NCI-H1436 (cell line): ENCODE measurements at places on chromosomes 13 and 19.
A peak's percentile ranks its signal among the peaks of the same experiment; 100 is the strongest.

DNA sequence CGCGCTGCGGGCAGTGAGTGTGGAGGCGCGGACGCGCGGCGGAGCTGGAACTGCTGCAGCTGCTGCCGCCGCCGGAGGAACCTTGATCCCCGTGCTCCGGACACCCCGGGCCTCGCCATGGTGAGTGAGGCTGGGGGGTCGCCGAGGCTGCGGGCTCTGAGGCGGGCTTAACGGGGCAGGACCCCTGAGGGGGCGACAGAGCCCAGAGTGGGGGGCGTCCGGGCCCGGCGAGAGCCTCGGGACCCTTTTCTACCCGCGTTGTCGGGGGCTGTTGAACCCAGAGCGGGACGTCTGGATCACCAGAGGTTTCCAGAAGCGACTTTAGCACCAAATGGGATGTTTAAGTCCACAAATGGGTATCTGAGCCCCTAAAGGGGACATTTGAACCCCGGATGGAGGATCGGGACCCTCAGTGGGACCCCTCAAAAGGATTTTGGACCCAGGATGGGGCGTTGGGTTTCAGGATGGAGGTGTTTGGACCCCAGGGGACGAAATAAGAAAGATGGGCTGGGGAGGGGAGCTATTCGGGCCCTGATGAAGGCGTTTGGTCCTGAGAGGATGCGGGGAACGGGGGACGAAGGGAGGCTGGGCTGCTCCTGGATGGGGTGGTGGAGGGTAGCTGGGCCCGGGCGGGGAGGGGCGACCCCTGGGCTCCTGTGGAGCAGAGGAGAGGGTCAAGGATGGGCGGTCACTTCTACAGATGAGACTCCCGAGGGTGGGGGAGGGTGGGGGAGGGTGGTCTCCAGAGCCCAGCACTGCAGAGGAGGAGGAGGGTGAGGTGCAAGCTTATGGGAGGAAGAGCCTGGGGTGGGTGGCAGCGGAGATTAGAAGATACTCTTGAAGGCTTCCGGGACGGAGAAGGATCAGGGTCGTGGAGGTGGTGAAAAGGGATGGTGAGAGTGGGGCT is at the start of gene CALM3:
Gene CALM3, plus strand, starts transcription at position 13 of the 907 bp plus-strand sequence. Its CDS starts 105 bp downstream, at position 118.
- DNase-seq: no peak

DNA sequence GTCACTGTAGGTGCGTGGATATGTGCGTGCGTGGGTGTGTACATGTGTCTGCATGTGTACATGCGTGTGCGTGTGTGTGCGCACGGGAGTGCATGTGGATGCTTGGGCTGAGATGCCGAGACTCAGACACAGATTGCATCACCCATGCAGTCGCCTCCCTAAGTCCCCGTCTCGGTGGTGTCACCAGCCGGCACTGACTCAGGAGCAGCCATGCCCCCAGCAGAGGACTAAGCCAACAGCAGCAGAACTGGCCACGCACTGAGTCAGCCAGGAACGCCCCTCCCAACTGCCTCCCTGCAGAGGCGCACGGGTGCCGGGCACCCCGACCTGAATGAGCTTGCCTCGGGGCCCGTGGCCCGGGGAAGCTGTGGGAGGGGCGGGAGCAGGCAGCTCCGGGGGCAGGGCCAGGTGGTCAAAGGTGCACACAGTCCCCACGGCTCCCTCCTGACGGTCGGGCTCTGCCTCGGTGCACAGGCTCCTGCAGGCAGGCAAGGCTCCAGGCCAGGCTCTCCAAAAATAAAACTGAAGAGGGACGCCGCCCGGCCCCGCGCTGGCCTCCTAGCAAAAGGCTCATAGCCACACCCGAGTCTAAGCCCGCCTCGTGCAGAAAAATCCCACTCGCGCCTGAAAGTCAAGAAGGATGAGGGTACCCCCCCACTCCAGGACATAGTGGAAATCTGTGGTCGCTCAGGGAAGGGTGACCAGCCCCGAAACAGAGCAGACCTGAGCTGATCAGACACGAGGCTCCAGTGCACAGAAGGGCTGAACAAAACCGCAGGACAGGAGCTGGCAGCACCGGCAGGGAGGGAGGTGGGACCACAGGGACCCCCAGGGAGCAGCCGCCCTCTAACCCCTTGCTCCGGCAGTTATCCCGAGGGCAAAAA is 49.2 kb downstream of the GADD45B start:
- DNase-seq: no peak

DNA sequence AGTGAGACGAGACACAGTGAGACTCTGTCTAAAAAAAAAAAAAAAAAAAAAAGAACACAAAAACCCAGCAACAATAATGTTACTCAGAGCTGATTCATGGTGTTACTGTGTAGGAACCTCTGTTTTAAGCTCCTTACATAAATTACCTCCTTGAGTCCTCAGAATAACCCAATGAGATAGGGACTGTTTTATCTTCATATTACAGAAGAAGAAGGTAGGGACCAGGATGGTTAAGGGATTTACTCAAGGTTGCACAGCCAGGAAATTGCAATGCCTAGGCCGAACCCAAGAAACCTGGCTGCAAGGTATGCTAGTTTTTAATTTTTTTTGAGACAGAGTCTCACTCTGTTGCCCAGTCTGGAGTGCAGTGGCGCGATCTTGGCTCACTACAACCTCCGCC is 1.5 kb upstream of the DAND5 start:
- DNase-seq: no peak

- no peak for DNase-seq
These were observed 35.5 kb upstream of the LPAR6 start for GRCh38 chr13:48448285-48448958.

DNA sequence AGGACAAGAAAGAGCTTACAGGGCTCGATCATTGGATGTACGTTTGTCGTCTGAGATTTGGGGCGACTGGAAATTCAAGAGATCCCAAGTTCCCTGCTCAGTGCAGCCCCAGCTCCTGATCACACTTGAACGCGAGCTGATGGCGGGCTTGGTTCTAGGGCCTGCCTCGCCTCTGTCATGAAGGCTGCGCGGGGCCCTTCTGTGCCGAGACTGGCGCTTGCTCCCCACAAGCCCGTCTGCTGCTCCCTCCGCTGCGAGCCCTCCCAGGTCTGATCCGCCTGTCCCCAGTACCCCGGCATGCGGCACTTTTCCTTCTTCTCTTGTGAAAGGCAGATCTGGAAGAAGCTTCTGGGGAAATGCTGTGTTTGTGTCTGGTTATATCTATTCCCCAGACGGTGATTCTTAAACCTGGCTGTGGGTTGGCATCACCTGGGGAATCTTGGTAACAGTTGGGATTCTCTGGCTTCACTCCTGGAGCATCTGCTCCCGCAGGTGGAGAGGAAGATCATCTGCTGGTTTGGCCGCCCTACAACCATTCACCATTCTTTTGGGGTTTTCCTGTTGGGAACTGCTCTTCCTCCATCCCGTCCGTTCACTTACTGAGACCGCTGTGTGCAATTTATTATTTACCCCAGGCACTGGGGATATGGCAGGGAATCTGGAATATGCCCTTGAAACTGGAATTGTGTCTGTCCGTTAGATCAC is 43.6 kb downstream of the SIPA1L3 start:
- DNase-seq: no peak

DNA sequence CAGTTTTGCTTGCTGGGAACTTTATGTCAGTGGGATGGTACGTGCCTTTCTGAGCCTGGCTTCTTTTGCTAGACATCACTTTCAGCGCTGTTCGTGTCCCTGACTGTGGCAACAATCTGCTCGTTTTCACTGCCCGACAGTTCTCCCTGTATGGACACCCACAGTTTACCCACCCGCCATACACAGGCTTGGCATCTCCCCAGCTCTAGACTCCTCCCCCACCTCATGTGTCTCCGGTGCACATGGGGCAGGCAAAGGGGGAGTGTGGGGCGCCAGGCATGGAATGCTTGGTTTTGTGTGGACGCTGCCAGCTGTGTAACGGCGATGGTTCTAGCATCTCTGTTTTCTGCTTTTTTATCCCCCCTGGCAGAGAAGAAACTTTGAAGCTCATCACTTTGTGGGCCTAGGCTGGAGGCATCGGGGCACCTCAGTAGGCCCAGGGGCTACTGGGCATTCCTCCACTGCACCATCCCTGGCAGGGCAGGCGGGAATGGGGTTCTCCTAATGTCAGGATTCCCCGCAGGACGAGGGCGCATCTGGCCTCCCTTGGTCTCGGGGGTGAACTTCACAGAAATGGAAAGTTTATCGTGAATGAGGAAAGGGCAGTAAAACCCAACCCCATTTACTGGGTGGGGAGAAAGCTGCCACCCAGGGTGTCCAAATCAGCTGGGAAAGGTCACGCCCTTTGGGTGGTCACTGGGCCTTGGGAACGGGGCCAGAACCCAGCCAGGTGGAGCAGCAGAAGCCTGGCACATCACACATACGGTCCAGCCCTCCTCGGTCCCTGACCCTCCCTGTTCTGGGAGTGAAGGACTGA is 60.8 kb downstream of the CEBPG start:
- DNase-seq: no peak

- no peak for DNase-seq
These were observed 14.1 kb downstream of the ZNF444 start for GRCh38 chr19:56155124-56155687.

DNA sequence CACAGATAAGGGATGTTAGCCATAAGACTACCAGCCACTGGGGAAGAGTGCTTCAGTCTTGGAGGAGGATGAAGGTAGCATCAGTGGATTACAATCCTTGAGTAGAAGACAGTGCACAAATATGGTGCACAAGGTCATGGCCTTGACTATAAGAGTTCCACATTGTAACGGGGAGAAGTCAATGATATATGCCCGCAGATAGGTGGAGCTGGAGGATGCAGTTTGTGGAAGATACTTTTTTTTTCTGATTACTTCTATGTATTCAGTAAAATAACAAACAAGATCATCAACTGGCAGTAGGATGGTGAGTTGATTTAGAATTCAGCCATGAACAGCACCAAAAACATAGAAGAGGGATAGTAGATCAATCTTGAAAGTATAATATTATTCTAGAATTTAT is 926.8 kb upstream of the MIR17HG start:
- DNase-seq: no peak

DNA sequence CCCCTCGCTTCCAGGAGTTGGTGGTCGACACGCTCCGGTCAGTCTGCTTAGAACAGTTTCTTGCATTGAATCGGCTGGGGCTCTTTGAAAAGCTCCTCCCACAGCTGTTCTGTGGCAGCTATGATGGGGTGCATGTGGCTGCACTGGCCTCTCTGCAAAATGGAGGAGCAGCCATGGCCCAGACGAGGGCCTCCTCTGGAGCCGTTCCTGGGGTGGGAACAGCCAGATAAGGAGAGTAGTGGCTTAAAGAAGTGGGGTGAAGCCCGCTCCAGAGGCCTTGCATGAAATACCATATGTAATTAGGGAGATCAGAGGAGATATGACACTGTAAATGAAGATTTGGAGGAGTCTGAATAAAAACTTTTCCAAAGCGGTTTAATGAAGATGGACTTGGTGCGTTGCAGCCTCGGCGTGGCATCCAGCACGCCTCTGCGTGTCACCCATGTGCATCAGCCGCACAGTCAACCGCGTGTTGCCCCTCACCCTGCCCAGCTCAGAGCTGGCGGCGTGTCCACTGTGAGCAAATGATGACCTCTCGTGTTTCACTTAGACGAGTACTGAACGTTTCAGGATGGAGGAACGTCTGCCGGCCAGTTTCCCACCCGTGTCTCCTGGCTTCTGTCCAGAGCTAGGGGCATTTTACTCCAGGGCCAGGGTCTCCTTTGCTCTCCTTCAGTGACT is 199.2 kb downstream of the TEX29 start:
- DNase-seq: no peak

DNA sequence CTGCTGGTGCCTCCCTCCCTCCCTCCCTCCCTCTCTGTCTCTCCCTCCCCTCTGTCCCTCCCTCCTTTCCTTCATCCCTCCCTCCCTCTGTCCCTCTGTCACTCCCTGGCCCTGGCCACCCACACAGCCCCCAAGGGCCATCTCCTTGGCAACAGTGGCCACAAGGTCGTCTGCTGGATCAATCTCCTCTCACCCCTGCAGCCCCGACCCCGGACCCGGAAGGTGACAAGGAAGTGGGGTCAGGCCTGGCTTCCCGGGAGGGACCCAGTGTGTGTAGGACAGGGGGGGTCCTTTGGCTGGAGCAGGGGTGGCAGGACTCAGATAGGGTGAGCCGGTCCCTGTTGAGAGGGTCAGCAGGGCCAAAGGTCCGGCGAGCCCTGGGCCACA is 21.9 kb upstream of the TCF3 start:
- DNase-seq: no peak

- no peak for DNase-seq
These were observed 59.0 kb upstream of the MCF2L start for GRCh38 chr13:112910016-112910415.

- DNase-seq: no peak
These were observed 116.6 kb downstream of the KL start for GRCh38 chr13:33132644-33133440.

DNA sequence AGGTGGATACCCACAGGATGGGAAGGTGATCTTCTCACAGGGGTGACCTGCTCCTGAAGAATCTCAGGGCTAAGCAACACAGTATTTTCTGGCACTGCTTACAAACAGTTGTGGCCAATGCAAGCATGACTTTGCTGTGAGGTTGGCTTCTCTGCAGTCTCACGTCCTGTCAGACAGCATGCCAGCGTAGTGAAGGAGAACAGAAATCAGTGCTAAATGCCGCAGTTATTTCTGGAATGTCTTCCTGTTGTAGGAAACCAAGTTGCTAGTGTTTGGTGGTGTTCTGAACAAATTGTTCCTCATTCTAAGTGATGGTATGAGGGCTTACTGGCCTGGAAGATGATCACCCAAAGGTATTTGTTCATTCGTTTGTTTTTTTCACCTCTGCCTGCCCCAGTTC is 320.1 kb downstream of the MTUS2 start:
- no peak for DNase-seq

DNA sequence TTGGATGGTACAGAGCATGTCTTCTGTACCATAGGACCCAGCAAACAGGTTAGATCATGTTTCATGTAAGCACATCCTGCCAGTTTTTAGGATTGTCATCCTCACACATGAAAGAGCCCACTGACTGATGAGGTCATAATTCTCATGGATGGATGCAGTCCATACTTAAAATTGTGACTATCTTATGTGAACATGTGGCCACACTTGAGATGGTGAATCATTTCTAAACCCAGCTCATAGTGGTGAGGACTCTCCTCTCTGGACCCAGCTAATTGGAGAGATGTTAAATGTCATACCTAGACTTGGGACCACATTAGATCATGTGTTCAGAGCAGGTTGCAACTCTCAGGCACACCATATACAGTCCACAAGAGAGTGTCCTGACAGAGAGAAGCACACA is 24.8 kb upstream of the ZNF254 start:
- no peak for DNase-seq

DNA sequence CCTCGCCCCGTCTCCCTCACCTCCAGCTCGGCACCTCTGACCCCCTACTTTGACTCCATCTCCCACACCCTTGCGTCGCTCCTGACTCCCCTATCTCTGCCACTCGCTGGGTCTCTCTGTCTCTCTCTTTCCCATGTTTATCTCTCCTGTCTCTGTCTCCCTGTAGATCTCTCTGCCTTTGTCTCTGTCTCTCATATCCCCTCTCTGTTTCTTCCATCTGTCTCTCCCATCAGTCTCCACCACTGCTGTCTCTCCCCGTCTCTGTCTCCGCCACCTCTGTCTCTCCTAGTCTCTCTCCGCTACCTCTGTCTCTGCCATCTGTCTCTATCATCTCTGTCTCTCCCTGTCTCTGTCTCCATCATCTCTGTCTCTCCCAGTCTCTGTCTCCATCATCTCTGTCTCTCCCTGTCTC is 12.4 kb upstream of the BBC3 start:
- no peak for DNase-seq

- DNase-seq: no peak
These were observed at the start of gene NLRP11 for GRCh38 chr19:55831846-55832245. NLRP11 (minus strand) TSS chr19:55831999; CDS start chr19:55818174, 13,825 bp downstream.

- peak; percentile 48 for DNase-seq
These were observed 10.1 kb downstream of the GRIN2D start for GRCh38 chr19:48403606-48404005.

- no peak for DNase-seq
These were observed 2195.9 kb downstream of the PCDH9 start for GRCh38 chr13:65034266-65034665.
